ENCODE measurements at places on chromosomes 6 and 20. TPM values are rescaled to one million over a fixed set of nuclear protein-coding genes. Genes with fewer than 3 reads are reported as not detected.

The C20orf144 gene
- total RNA-seq = 0.11 TPM

- no peak for DNase-seq
Observed at GRCh38 chr20:35446356-35447078, 8.5 kb upstream of the GDF5 start.

GRCh38 chr20:34982270-34983088 lies 26.8 kb downstream of the MYH7B start:
- DNase-seq = no peak

DNA sequence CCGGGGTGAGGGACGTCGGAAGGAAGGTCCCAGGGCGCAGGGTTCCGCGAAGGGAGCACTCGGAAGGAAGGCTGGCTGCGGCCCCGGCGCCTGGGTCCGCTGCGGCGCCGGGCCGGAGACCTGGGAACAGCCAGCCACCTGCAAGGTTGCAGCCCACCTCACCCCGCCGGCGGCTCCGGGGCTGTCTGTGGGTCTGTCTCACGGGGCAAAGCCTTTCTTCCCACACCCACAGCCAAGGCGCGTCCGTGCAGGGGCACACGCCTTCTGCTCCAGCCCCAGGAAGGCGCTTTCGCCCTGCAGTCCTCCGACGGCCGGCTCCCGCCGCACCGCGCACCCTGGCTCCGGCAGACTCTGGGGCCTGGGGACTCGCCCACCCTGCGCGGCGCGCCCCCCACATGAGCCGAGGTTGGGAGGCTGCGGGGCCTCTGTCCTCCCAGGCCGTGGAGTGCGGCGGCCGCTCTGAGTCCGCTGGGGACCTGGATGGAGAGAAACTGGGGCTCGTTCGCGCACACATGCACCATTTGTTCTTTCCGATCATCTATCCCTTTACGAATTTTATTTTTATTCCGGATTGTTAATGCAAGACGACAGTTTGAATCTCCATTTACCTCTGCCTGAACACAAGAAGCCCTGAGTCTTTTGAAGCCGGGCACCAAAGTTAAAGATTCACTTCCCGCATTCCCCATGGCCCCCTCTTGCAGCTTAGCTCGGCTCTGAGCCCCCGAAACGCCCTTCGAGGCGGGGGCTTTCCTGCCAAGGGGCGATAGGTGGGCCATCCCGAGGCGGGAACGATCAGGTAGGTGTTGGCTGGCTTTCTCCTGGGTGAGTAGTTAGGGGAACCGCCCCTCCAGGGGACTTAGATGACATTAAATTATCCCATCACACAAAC lies 4.5 kb upstream of the FOXC1 start:
- DNase-seq = peak; percentile 74

The DEFB132 gene
- total RNA-seq = not detected

GRCh38 chr6:80930376-80930775 lies 822.1 kb downstream of the TENT5A start:
- peak; percentile 0 for DNase-seq

The OOEP gene
- total RNA-seq = not detected

The XKR7 gene
- total RNA-seq = 0.73 TPM

DNA sequence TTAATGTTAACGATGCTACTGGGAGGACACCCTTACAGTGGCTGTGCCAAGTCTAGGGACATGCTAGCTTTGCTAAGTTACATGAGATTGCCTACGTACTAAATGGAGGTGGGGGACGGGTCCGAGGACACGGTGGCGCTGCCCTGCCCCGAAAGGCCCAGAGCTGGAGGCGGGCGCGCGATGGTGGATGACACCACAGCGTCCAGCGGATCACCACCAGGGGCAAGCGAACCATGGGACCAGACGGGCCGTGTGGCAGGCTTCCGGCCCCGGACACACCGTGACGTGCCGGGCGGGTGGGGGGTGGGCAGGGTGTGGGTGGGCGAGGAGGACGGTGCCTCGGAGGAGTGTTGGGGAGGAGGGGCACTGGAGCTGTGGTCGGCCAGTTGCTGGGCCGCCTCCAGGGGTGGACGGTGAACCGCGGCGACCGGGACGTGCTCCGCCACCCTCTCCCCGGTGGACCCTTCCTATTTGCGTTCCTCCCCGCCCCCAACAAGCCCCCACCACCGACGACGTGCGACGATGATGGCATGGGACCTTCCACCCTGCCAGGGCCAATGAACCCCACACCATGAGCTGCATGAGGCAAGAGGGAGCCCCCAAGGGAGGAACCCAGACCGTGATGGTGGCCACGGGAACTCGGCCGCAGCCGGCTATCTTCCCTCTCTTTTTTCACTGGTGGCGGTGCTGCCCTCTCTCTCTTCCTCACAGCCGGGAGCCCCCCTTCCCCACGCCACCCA lies 773.3 kb upstream of the DEFB115 start:
- peak; percentile 7 for DNase-seq

- peak; percentile 73 for DNase-seq
Observed at GRCh38 chr6:12012038-12012557, at the start of gene HIVEP1. Gene HIVEP1 (plus strand): TSS chr6:12012312. CDS start chr6:12015629, 3,317 bp downstream.

DNA sequence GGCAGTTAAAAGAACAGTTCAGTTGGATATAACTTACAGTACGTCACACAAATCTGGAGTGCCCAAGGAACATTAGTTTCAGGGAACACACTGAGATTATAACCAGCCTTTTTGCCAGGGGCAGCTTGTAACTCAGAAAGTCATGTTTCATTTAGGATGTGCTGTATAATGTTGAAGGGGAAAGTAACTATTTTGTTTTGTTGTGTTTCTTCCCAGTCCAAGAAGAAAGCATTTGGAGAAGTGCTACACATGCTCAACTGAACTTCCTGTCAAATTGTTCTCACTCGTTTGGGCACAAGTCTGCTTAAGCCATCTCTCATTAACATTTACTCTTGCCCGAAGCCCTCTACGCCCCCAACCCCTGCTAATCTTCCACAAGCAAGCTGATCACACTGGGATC lies 157.9 kb downstream of the BTBD9 start:
- DNase-seq = no peak

- DNase-seq = peak; percentile 70
Observed at GRCh38 chr20:35523298-35523888, 6.1 kb downstream of the C20orf173 start.

GRCh38 chr6:6704103-6705060 lies 115.9 kb downstream of the LY86 start:
- DNase-seq = no peak

The FGD2 gene
- 0.04 TPM for total RNA-seq

GRCh38 chr6:144285798-144286502 lies 815 bp downstream of the UTRN start:
- DNase-seq = peak; percentile 81

The NCOA3 gene
- total RNA-seq = 10.1 TPM

GRCh38 chr6:137218473-137218916 lies 690 bp downstream of the IFNGR1 start:
- peak; percentile 8 for DNase-seq

DNA sequence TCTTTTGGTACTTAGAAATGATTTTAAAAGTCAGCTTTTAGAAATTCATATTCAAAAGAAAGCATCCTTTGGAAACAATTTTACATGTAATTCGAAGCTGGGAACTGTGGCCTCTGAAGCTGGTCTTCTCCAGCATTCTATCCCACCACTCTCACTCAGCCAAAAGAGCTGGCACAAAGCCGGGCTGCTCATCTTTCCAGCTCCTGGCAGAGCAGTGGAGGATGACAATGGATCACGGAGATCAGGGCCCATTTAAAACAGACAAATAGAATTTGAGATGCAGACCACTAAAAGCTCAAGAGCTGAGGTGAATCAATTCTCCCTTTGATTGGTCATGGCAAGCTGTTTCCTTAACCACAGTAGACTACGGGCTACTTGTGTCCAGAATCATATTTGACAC lies 60.6 kb downstream of the OTOR start:
- DNase-seq = no peak

GRCh38 chr6:79138146-79138545 lies 60.1 kb upstream of the PHIP start:
- no peak for DNase-seq

DNA sequence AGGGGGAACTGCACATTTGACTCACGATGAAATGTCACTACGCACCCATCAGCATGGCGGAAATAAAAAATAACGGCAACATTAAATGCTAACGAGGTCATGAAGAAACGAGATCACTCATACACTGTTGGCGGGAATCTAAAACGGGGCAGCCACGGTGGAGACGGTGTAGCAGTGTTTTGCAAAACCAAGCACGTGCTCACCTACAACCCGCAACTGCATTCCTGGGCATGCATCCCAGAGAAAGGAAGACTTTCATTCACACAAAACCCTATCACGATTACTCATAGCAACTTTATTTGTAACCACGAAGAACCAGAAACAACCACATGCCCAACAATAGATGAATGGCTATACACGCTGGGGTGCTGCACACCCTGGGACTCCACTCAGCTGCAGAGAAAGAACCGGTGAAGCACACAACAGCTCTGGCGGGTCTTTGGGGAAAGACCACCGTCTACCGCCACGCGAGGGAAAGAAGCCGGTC lies 77.0 kb downstream of the YTHDF1 start:
- DNase-seq = no peak

GRCh38 chr20:1632178-1632577 lies 12.4 kb upstream of the SIRPB1 start:
- no peak for DNase-seq

DNA sequence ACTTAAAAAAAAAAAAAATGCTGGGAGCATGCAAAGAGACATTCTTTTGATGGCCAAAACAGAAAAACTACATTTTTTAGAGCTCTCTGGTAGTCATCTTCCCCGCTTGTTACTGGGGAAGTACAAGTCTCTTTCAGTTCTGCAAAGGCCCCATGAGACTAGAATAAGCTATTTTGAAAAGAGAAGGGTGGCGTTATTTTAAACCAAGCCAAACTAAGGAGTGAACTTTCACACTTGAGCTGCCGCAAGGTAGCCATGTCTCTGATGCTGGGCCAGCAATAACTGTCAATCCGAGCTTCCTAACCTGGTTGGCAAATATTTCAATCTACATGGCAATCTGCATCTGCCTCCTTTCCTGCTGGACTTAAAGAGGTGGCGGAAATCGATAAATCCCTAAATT lies 96.7 kb downstream of the L3MBTL3 start:
- no peak for DNase-seq

GRCh38 chr6:163883984-163884383 lies 469.5 kb downstream of the QKI start:
- DNase-seq = no peak

The C20orf141 gene
- total RNA-seq = not detected

DNA sequence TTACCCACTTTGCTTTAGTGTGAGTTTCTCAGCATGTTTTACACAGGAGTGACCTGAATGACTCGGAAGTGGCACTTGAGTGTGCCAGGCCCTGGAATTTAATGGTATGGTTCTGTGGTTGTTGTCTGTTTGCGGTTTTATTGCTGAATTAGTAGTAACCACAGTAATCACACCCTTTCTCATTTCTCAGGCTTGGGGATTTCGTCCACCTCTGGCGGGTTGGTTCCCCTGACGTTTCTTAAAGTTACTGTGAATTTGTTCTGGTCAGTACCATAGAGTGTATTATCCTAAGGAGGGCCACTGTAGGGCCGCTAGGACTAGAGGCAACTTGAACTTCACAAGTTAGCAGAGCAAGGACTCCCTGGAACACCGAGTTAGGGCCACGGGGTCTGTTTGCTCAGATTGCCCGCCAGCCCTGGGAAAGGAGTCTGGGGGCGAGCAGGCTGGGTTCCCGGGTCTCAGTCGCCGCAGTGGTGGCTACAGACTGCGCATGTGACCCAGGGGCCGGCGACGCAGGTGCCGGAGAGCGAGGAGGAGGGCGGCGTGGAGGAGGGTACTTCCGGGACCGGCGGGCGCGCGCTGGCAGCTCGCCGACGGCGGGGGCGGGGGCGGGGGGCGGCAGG lies 546 bp upstream of the KLHL32 start:
- DNase-seq = peak; percentile 89

DNA sequence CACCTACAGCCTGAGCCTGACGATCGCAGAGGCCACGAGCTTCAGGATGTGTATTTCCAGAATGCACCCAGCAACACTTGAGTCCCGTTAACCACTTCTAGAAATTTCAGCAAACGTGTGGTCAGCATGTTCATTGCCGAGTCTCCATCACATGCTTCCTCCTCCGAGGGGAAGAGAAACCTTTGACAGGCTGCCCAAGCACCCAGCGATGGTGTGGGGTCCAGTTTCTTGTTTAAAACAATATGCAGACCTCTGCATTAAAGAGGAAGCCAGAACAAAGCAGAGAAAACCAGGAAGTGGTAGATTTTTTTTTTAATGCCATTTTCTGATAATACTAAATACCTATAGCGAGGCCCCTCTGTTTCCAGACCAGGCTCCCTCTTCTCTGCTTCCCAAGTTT lies 71.9 kb downstream of the GNAS-AS1 start:
- no peak for DNase-seq

- DNase-seq = peak; percentile 29
Observed at GRCh38 chr6:35796236-35796635, 887 bp downstream of the CLPS start.

The ACSS1 gene
- total RNA-seq = not detected

DNA sequence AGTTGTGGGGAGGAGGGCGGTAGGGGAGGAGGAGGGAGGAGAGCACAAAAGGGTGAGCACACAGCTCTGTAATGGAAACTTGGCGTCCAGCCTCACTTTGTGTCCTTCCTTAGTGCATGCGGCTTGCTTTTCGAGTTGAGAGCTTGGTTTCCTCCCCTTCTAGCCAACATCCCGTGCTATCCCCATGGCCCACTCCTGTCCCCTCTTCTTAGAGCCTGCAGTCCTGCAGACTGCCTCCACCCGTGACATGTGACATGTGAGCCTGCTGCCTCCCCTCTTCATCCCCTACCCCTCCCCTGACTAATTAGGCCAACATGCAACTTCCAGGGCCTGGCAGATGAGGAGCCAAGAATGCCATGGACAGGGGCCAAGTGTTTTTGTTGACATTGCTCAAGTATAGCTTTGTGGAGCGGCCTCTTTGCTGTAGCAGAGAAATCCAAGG lies 63.2 kb downstream of the SLC24A3 start:
- no peak for DNase-seq

The NT5E gene
- 0.94 TPM for total RNA-seq

DNA sequence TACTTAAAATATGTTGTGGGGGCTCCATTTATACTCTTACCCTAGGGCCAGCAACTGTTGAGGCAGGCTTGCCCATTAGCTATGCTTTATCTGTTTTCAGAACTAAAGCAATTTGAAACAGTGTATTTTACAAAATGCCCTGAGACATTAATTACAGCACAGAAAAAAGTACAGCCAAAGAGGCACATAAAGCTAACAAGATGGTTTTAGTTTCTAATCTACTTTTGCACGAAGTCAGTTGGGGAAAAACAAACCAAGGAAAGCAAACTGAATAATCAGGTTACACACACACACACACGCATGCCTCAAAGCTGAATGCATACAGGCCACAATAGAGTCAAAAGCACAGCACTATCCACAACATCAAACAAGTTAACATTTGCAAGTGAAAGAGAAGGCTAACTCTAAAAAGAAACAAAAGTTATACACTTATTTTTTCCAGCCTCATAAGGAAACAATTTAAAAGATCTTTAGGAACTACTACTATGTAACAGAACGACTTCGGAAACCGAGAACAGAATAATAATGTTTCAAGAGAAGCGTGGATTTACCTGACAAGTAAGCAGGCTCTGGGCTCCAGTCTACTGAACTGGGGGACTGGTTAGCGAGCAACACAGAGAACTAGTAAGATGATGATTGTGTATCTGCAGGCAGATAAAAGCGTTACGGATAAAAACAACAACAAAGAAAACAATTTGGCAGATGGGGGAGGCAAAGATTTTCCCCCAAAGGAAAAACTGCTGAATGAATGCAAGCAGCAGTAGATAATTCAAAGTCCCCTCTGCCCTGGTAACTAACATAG lies 1.7 kb downstream of the SYCP2 start:
- no peak for DNase-seq

- DNase-seq = peak; percentile 70
Observed at GRCh38 chr6:34179106-34179720, 33.3 kb upstream of the GRM4 start.

The DEF6 gene
- total RNA-seq = 6.5 TPM

The RAE1 gene
- total RNA-seq = 48.2 TPM

GRCh38 chr6:124567401-124567800 lies 394.8 kb upstream of the RNF217 start:
- DNase-seq = no peak

Measured in H7 (cell line).